ENCODE measurements at places on chromosomes 3 and 15.

DNA sequence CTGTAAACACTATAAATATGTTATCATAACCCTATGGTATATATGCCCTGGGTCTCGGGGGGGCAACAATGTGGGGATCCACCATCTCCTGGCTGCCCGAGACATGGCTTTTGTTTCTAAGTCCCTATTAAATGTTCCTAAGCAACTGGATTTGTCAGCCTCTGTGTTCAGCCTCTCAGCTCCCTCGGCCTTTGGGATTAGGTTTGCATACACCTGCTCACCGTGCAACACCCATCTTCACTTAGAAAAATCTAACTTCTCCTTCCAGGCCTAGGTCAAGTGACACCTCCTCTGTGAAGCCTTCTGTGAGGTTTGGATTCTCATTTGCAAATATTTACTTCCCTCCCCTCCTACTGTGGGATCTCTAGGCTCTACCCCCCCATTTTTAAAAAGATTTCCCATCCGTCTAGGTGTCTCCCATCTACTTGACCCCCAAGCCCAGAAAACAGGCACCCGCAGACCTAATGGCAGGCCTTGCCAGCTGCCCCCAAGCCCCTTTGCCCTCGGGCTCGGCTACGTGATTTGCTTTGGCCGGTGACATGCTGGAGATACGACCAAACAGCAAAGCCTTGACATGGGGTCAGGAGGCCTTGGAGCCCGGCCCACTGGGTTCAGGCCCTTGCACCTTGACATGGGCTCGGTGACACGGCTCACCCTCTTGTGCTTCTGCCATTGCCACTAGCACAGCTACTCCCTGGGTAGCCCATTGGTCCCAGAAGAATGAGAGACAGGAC, 66.0 kb upstream of the BLM start:
- no peaks in the 10 kb centered on the region for H3K27me3 ChIP-seq
- H3K4me1 ChIP-seq = peaks cover 49% of the 10 kb centered on the region
- H3K36me3 ChIP-seq = peaks cover 5% of the 10 kb centered on the region
- H3K27ac ChIP-seq = peak overlapping the region; percentile 93
- H3K4me3 ChIP-seq = no peak overlapping the region

DNA sequence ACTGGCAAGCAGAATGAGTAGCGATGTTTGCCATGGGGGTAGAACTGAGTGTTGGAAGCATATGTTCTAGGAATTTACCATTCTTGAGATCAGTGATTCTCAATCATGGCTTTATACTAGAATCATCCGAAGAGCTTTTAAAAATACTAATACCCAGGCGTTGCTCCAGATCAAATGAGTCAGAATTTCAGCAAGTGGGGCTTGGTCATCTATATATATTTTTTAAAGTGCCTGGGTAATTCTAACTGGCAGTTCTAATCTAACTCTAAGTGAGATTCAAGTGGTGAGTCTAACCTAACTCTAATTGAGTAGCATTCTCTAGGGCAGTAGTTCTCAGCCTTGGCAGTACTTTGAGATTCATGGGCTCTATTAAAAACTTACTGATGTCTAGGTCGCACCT, 20.8 kb downstream of the TM4SF1 start:
- no peak overlapping the region for H3K27ac ChIP-seq
- no peaks in the 10 kb centered on the region for H3K4me1 ChIP-seq
- peaks cover 30% of the 10 kb centered on the region for H3K27me3 ChIP-seq
- no peaks in the 10 kb centered on the region for H3K36me3 ChIP-seq

DNA sequence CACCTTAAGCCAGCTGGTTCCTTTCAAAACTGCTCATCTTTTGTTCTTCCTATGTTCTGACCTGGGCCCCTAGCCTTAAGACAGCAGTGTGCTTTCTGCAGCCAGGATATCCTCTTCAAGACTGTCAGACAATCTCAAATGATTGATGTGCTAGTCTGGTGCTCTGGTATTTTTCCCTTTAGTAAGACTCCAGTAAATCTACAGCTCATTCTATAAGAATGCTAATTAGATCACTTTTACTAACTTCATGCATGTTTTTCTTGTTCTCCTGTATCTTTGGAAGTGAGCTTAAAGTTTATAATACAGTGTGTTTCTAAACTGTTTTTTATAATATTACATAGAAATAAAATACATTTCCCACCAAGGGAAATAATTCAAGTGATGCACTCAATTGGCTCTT, 220.9 kb upstream of the NANOGP8 start:
- no peaks in the 10 kb centered on the region for H3K4me1 ChIP-seq
- H3K27ac ChIP-seq = no peak overlapping the region
- H3K36me3 ChIP-seq = no peaks in the 10 kb centered on the region
- no peak for DNase-seq

DNA sequence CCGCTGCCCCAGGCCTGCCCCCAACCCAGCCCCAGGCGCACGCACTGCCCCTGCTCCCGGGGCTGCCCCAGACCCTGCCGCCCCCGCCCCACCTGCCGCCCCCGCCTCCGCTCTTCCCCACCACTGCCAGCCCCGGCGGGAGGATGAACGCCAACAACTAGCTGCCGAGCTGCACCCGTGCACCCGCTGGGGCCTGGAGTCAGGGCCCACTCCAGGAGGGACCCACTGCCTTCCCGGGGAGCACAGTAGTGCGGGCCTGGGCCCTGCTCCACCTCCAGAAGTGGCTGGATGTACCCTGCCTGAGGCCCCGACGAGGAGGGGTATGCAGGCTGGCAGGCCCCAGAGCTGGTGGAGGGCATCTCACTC, 10.9 kb downstream of the ZBTB47 start:
- DNase-seq = no peak
- H3K27me3 ChIP-seq = no peaks in the 10 kb centered on the region
- no peaks in the 10 kb centered on the region for H3K36me3 ChIP-seq
- no peak overlapping the region for H3K27ac ChIP-seq
- no peaks in the 10 kb centered on the region for H3K4me1 ChIP-seq
- H3K4me3 ChIP-seq = no peak overlapping the region

DNA sequence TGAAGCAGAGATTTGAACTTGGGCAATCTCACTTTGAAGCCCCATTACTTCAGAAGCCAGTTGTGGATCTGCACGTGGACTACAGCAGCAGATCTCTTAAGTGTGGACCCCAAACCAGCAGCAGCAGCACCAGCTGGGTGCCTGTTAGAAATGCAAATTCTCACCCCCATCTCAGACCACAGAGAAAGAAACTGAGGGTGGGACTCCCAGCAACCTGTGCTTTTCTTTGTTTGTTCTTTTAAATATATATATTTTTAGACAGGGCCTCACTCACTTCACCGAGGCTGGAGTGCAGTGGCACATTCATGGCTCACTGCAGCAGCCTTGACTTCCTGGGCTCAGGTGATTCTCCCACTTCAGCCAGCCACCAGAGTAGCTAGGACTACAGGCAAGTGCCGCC, 53.2 kb downstream of the SLTM start:
- no peaks in the 10 kb centered on the region for H3K4me1 ChIP-seq
- H3K36me3 ChIP-seq = peaks cover 74% of the 10 kb centered on the region
- no peak for DNase-seq
- no peak overlapping the region for H3K4me3 ChIP-seq
- no peaks in the 10 kb centered on the region for H3K27me3 ChIP-seq

- H3K4me3 ChIP-seq = no peak overlapping the region
- H3K36me3 ChIP-seq = no peaks in the 10 kb centered on the region
- H3K27me3 ChIP-seq = peaks cover 9% of the 10 kb centered on the region
- H3K27ac ChIP-seq = no peak overlapping the region
- no peak for DNase-seq
Measured at GRCh38 chr3:184652465-184652864, 59.4 kb downstream of the MAGEF1 start.

DNA sequence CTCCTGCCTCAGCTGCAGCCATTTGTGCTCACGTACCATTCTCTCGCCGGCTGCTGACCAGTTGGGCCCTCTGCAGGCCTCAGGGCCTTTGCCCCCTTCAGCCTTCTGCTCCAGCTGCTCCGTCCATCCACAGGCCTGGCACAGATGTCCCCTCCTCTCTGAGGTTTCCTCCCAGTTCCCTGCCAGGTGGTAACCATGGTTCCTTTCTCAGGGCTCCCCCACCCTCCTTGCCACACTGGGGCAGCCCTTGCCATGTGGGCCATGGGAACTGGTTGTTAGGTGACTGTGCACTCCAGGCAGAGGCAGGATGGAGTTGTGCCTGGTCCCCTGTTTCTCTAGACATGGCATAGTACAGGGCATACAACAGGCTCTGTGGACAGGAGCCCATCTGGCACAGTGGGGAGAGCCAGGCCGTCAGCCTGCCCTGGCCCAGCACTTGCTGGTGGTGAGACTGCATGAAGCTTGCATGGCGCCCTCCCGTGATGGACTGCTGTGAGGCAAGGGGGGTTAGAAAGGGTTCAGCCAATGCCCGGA, 148.9 kb downstream of the DNAJB8 start:
- no peak for DNase-seq
- H3K4me1 ChIP-seq = peaks cover 9% of the 10 kb centered on the region
- H3K4me3 ChIP-seq = no peak overlapping the region
- no peak overlapping the region for H3K27ac ChIP-seq

DNA sequence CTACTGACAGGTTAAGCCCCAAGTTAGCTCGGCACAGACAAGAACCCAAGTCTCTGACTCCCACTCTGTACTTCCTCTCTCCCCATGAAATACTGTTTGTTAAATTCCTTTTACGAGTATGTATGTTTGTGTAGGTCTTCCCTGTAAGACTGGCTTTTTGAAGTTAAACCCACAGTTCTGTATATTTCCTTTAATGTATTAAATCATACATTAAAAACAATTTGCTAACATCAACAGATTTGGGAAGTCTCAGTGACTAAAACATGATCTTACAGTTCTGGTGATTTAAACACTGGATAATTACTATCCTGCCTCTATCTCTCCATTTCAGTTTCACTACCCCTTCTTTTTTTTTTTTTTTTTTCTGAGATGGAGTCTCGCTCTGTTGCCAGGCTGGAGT, 4.4 kb downstream of the CMTM6 start:
- DNase-seq = no peak
- no peaks in the 10 kb centered on the region for H3K27me3 ChIP-seq
- H3K4me3 ChIP-seq = no peak overlapping the region
- H3K36me3 ChIP-seq = peaks cover 24% of the 10 kb centered on the region
- peaks cover 40% of the 10 kb centered on the region for H3K4me1 ChIP-seq

DNA sequence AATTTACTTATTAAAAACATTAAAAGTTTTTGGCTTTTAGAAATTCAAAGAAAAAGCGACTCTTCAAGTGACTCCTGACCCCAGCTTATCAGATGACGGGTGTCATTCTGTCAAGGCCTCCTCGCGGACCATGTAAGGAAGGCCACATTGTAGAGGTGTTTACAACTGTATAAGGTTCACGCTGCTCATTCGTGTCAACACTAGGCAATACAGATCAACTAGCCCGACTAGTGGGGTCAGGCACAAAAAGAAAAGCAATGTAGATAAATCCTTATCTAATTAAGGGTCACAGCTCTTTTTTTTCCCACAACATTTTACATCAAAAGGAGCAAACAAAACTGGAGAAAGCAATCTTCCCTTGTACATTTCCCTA, 207.5 kb upstream of the NR2F2 start:
- H3K27ac ChIP-seq = no peak overlapping the region
- DNase-seq = no peak
- H3K27me3 ChIP-seq = no peaks in the 10 kb centered on the region
- H3K4me1 ChIP-seq = no peaks in the 10 kb centered on the region

- H3K27me3 ChIP-seq = no peaks in the 10 kb centered on the region
- no peak overlapping the region for H3K4me3 ChIP-seq
- H3K27ac ChIP-seq = no peak overlapping the region
- no peak for DNase-seq
- H3K36me3 ChIP-seq = peaks cover 42% of the 10 kb centered on the region
Measured at GRCh38 chr15:34364041-34364440, 3.0 kb downstream of the LPCAT4 start.

GRCh38 chr3:171388527-171388926, 71.7 kb downstream of the TNIK start:
- DNase-seq = no peak
- H3K4me1 ChIP-seq = peaks cover 32% of the 10 kb centered on the region
- H3K36me3 ChIP-seq = peaks cover 29% of the 10 kb centered on the region
- H3K4me3 ChIP-seq = no peak overlapping the region

GRCh38 chr3:44511238-44511566, 33.7 kb upstream of the ZNF445 start:
- peaks cover 29% of the 10 kb centered on the region for H3K36me3 ChIP-seq
- peak overlapping the region; percentile 94 for H3K4me3 ChIP-seq
- peak overlapping the region; percentile 93 for H3K27ac ChIP-seq
- no peak for DNase-seq

- DNase-seq = no peak
- peaks cover 7% of the 10 kb centered on the region for H3K4me1 ChIP-seq
- no peaks in the 10 kb centered on the region for H3K27me3 ChIP-seq
- H3K36me3 ChIP-seq = peaks cover 38% of the 10 kb centered on the region
- H3K4me3 ChIP-seq = no peak overlapping the region
Measured at GRCh38 chr3:37064747-37065146, 71.4 kb downstream of the MLH1 start.

- no peaks in the 10 kb centered on the region for H3K4me1 ChIP-seq
- DNase-seq = no peak
- H3K4me3 ChIP-seq = no peak overlapping the region
- H3K27ac ChIP-seq = no peak overlapping the region
- no peaks in the 10 kb centered on the region for H3K36me3 ChIP-seq
Measured at GRCh38 chr3:195839260-195840010, 27.7 kb upstream of the MUC4 start.

DNA sequence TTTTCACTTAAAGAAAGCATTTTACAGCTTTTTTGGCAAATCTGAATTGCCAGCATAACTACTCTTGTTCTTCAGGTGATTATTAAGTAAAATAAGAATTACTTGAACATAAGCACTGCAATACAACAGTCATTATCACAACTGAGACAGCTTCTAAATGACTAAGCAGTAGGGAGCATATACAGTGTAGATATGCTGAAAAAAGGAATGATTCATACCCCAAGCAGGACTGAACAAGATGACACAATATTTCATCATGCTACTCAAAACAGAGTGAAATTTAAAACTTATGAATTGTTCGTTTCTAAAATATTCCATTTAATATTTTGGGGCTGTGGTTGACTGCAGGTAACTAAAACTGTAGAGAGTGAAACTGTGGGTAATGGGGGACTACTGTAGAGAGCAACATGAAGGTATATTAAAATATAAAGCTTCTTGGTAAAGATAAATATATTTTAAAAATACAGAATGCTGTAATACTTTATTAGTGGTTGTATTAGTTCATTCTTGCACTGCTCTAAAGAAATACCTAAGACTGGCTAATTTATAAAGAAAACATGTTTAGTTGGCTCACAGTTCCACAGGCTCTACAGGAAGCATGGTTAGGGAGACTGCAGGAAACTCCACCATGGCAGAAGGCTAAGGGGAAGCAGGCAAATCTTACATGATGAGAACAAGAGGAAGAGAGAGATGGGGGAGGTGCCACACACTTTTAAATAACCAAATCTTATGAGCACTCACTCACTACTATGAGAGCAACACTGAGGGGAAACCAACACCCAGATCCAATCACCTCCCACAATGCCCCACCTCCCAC, 84.8 kb downstream of the DCLK3 start:
- H3K36me3 ChIP-seq = no peaks in the 10 kb centered on the region
- DNase-seq = no peak
- H3K27ac ChIP-seq = no peak overlapping the region
- no peaks in the 10 kb centered on the region for H3K27me3 ChIP-seq
- no peak overlapping the region for H3K4me3 ChIP-seq
- no peaks in the 10 kb centered on the region for H3K4me1 ChIP-seq

DNA sequence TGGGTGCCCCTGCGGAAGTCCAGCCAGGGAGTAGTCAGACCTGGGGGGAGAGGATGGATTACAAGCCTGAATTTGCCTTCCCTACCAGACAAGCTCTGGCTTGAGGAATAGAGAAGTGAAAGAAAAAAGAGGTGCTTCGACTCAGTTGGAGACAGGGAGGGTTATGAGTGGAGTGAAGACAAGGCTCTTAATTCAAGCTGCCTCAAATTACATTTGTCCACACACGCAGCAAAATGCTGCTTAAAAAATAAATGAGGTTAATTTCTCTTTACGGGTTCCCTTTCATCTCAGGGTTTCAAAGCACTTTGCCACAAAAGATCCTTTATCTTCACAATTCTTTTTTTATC, 49.0 kb upstream of the SLC4A7 start:
- no peaks in the 10 kb centered on the region for H3K36me3 ChIP-seq
- DNase-seq = no peak

Measured in T-helper 2 cell treated with Interferon-gamma antibody and Interleukin-4, amounts not matched to agents 5 μg/mL and 100 μg/mL, for 36 hours (primary cell).